ENCODE measurements at places on chromosomes 11 and 22.

- DNase-seq: no peak
Observed at GRCh38 chr11:109241988-109242536, 179.9 kb upstream of the C11orf87 start.

DNA sequence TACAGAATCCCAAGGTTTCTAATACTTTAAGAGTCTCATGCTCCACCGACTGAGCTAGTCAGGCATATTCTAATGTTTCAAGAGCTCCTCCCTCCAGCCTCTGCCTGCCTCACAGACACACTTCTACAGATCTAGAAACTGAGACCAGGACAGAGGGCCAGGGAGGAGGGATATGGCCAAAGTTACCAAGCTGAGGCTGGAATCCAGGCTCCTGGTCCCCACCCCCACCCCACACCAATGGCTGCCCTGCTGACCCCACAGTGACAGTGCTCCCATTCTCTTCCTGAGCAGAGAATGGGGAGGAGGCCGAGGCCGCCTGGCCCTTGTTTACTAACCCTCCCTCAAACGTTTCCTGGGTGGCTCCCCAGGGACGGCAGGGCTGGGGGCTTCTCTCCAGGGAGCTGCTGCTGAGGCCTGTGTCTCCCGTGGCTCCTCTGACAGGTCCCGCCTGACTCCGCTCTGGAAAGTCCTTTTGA is 2.2 kb downstream of the PLEKHB1 start:
- no peak for DNase-seq

GRCh38 chr22:25940479-25940878 is 198.5 kb downstream of the MYO18B start:
- no peak for DNase-seq

- DNase-seq: no peak
Observed at GRCh38 chr22:50293441-50294318, 13.8 kb downstream of the PLXNB2 start.

DNA sequence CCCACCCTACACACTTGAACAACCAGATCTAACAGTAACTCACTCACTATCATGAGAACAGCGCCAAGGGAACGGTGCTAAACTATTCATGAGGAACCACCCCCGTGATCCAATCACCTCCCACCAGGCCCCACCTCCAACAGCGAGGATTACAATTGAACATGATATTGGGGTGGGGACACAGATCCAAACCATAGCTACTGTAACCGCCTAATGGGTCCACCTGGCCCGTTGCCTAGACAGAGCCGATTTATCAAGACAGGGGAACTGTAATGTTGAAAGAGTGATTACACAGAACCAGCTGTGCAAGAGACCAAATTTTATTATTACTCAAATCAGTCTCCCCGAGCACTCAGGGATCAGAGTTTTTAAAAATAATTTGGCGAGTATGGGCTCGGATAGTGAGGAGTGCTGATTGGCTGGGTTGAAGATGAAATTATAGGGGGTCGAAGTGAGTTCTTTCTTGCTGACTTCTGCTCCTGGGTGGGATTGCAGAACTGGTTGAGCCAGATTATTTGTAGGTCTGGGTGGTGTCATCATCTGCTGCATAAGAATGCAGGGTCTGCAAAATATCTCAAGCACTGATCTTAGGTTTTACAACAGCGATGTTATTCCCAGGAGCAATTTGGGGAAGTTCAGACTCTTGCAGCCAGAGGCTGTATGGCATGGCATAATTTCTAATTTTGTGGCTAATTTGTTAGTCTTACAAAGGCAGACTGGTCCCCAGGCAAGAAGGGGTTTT is 17.9 kb upstream of the ZC3H12C start:
- DNase-seq: no peak

GRCh38 chr11:120376547-120377182 is 40.5 kb downstream of the ARHGEF12 start:
- DNase-seq: no peak

DNA sequence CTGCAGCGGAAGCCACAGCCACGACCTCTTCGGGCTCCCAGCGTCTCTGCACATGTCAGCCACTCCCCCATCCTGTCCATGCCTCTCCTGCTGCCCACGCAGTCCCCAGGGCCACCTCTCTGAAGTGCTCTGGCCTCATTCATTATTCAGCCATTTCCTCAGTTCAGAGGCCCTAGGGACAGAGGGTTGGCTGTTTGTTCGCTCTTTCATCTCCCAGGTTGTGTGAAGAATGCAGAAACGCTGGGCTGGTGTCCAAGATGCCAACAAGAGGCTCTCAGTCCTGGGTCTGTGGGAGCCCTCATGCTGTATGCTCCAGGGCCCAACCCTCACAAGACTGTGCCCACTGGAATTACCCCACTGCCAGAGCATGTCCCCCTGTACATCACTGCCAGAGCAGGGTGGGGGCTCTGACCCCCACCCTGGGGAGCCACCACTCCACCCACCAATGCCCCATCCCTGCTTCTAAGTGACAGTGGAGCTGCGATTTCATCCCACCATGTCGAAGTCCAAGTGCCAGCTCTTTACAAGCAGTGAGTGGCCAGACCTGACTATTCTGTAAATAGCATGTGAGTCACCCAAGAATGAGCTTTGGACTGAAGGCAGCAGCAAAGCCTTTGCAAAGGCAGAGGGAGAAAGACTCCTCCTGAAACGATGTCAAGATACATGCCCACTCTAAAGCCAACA is 209.6 kb downstream of the BUD13 start:
- DNase-seq: no peak

DNA sequence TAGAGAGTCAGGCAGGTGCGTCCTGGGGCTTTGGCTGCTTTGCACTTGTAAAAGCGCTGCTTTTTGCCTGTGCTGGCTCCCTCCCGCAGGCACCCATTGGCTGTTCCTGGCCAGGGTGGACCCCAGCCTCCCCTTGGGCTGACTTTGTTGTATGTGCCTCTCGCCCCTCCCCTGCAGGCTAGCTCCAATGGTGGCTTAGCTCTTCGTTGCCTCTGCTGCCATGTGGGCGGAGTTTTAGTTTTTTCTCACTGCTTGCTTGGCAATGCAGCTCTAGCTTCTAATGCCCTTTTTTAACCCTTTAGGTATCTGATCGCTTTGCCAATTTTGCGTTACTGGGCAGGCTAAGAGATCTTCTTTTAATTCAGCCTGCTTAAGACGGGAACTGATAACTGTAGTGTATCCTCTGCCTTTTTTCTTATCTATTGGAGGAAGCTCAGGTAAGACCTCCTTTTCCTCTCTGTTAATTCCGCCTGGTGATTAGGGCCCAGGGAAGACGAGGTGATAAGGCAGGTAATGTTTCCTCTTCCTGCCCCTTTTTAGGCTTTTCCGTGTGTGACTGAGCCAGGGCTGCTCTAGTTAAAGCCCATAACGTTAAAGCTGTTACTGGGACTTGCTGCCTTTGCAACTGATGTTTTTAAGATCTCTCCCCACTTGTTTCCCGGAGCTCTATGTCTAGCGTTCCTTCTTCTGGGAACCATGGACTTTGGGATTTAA is 11.7 kb upstream of the GLYATL1 start:
- DNase-seq: no peak

- DNase-seq: no peak
Observed at GRCh38 chr11:123523539-123523938, 93.5 kb downstream of the GRAMD1B start.

DNA sequence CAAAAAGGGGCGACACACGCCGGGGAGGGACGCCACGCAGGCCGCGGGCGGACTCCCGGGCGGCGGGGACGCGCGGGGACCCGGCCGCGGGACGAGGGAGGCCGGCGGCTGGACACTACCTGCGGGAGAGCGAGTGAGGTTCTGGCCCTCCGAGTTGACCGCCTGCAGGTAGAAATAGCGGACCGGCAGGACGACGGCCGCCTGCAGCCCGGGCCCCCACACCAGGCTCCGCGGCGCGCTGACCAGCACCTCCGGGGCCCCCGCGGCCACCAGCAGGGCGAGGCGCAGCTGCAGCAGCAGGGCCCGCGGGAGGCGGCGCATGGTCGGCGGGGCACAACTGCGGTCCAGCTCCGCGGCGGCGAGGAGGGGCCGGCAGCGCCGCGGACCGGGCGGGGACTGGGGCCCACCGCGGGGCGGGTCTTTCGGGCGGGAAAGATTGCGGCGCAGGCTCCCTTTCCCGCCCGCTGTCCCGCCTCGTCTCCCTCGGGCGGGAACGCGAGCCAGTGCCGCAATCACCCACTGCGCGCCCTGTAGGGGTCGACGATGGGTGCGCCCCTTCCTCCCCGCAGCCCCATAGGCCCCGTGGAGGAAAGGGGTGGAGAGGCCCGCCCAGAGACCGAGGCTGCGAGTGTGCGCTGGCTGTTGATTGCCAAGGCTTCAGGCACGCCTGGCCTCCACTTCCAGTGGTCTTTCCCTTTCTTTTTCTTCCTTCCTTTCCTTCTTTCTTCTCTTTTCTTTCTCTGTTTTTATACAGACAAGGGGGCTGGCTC is at the start of gene POGLUT3:
TSS of gene POGLUT3 (minus strand) at position 339 of the 770 bp plus-strand sequence. CDS start at position 321, 18 bp downstream.
- DNase-seq: peak; percentile 17

DNA sequence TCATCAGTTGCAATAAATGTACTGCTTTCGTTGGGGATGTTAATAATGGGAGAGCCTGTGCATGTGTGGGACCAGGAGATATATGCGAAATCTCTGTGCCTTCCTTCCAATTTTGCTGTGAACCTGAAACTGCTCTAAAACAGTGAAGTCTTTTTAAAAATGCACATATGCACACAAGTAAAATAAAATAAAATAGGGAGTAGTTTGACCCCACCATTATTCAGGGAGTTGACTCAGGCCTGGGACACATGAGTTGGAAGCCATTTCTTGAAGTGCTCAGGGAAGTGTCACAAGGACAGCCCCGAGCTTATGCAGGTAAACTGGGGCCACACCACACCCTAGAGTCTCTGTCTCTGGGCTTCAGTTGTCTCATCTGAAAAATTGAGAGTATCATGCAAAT is 183.1 kb upstream of the POU2AF2 start:
- no peak for DNase-seq

DNA sequence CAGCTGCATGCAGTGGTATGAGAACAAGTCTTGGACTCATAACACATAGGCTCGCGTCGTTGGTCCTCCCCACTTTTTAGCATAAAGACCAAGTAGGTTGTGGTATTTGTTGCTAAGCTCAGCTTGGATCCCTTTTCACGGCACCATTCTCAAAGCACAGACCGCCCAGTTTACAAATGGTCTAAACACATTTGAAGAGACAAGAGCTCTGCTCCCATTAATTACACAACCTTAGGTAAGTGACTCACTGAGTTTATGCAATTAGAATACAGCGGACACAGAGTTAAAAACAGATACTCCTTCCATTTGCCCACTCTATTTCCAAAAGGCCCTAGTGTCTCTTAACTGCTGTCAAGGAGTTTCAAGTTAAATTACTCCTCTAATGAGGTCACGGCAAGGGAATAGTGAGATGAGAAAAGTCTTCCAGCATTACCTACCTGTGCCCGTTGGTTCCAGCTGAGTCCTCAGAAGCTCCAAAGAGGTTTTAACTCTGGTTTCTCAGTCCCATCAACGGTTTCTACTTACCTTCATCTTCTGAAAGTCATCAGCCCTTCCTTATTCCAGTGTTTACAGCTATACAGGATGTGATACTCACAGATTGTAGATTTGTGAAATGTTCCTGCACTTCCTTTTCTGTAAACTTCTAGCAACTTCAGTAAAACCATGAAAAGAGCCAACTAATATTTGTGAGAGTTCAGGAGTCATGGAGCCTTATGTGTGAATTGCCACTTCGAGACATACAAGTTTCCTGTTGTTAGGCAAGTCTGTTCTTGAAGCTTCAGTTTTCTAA is at the start of gene MS4A6A:
TSS of gene MS4A6A (minus strand) at position 543 of the 790 bp plus-strand sequence. CDS start 1,356 bp downstream, outside the sequence.
- no peak for DNase-seq

- DNase-seq: no peak
Observed at GRCh38 chr11:12721816-12722604, 47.8 kb downstream of the TEAD1 start.

DNA sequence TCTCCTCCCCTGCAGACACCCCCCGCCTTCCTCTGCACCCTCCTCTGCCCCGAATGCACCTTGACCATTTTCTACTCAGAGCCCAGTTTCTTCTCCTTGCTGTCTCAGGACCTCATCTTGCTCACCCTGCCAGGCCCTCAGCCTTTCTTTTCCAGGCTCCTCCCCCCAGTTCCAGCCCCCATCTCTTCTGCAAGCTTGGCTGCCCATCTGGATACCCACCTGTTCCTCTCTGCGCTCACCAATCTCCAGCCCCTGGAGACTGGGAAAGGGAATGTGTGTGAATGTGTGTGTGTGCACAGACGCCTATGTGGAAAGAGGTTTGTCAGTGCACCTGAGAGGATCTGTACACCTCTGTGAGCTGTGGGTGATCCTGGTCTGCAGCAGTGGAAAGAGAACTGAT is 36.4 kb downstream of the SLC22A12 start:
- DNase-seq: no peak

GRCh38 chr11:8717544-8717875 is 34.9 kb downstream of the RPL27A start:
- DNase-seq: no peak

- no peak for DNase-seq
Observed at GRCh38 chr11:109150581-109150980, 271.4 kb upstream of the C11orf87 start.

DNA sequence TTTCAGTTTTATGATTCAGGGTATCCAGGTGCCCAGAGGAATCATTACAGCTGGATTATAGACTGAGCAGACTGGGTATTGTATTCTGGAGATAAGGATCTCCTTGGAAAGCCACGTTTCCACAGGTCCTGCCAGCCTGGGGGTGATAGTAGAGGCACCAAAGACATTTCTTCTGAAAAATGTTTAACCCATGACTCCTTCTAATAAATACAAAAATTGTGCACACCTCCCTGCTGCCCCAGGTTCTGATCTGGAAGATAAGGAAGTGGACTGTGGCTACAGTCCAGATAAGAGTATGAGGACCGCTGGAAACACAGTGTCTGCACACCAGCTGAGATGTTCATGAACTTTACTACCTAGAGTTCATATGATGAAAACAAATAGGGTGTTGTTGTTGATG is 192.5 kb downstream of the DBX1 start:
- no peak for DNase-seq

DNA sequence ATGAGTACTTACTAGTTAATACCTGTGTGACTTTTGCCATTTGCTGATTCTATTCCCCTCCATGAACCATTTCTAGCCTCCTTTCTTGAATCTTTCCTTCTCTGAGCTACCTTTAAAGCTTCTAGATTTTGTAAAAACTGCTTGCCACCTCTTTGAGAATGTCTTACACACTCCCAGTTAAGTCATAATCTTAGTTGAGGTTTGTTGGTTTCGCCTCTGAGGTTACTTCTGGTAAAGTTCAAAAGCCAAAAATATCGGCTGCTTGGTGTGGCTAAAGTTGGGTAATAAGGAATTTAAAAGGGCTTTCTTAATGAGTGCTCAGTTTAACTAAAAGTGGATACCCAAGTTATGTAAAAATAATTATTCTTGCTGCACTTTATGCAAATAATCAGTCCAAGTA is 10.4 kb upstream of the GLYAT start:
- DNase-seq: no peak

DNA sequence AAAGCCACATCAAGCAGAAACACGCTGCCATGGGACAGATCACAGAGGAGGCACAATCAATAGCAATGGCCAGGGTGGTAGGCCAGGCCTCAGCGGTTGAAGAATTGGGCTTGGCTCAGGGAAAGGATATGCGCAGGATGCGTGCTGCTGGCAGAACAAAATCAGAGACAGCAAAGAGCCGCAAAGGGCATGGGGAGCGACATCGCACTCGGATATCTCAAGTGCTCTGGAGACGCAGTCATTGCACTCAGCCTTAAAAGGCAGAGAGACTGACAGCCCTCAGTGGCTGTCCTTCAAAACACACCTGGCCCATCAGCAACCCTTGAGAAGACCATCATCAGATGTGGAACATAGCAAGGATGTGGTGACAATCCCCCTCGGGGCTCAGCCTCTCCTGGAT is 50.5 kb downstream of the CSNK2A3 start:
- DNase-seq: no peak

Data from NCI-H1417 treated with DMSO at 0.1 percent for 48 hours (cell line).